IPS DF 19.7 (cell line): ENCODE measurements at places on chromosomes 2 and 18.
A peak's percentile ranks its signal among the peaks of the same experiment; 100 is the strongest.

DNA sequence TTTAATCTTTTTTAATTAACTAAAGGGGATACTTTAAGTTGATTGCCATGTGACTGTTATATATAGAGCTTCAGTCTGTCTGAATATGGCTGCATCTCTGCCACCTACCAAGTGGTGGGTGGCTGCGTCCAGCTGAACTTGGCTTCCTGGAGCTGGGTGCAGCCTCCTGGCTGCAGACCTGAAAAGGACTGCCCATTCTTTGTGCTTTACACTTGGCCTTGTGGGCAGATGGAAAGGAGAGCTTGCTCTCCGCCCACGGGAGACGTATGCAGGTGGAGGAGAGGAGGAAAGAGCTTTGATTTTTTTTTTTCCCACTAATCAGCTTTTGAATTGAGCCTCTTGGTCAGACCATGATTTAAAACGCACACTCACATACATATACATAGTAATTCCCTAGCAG is 34.7 kb downstream of the NCK2 start:
- no peak for DNase-seq

- no peak for DNase-seq
Observed at GRCh38 chr2:28546242-28546641, 50.4 kb downstream of the PLB1 start.

DNA sequence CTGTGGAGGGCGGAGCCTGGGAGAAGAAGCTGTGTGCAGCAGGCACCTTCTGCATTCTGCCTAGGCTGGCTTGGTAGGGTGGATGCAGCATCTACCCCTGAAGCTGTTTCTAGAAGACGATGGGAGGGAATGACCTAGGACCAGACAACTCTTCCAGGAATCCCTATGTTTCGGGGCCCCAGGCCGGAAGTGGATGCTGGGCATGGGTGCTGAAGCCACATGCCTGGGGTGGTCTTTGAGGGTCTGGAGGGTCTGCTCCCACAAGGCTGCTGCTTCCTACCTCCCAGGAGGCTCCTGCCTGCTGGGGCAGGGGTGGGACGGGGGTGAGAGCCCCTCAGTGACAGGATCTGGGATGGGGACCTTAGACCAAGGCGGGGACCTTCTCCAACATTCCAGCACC is 61.0 kb downstream of the CIB4 start:
- DNase-seq = no peak

GRCh38 chr2:231348704-231349373 is 46.7 kb upstream of the B3GNT7 start:
- DNase-seq = no peak

- DNase-seq = no peak
Observed at GRCh38 chr2:234954551-234954992, 2.8 kb downstream of the SH3BP4 start.

- no peak for DNase-seq
Observed at GRCh38 chr2:84498150-84498799, 18.0 kb upstream of the DNAH6 start.

- no peak for DNase-seq
Observed at GRCh38 chr18:2494921-2495320, 76.4 kb downstream of the METTL4 start.

DNA sequence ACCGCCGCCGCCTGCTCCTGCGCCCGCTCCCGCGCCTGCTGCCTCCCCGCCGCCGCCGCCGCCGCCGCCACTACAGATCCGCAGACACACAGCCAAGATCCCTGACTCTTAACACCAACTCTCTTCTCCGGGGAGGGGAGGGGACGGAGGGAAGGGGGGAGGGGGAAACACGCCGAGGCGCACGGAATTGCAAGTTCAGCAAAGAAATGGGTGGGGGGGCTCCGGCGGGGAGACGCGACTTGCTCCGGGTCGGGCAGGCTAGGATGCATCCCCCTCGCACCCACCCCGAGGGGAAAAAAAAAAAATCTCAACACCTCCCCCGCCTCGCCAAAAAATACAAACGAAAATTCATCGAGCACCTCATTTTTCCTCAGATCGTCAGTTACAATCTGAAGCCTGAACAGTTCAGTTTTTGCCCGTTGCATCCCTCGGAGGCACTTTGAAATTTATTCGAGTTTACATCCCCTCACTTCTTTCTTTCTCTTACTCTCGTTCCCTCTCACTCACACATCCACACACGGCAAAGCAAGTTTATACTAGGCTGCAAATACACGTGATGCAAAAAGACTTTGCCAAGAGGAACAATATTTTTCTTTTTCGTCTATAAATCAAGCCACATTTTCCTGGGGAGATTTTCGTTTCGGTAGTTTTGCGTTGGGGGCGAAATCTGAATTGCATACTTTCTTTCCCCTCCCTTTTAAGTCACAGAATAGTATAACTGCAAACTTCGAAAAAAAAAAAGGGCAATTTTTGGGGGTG is at the start of gene TCF4:
Gene TCF4 (minus strand): TSS at position 82 of the 759 bp plus-strand sequence. CDS start 1,076 bp downstream, outside the sequence.
- peak; percentile 47 for DNase-seq

GRCh38 chr18:48229552-48229981 is 179.6 kb downstream of the ZBTB7C start:
- no peak for DNase-seq

- DNase-seq = no peak
Observed at GRCh38 chr2:85680707-85681371, 12.8 kb upstream of the SFTPB start.

- no peak for DNase-seq
Observed at GRCh38 chr2:160402501-160402900, 91.1 kb downstream of the RBMS1 start.

DNA sequence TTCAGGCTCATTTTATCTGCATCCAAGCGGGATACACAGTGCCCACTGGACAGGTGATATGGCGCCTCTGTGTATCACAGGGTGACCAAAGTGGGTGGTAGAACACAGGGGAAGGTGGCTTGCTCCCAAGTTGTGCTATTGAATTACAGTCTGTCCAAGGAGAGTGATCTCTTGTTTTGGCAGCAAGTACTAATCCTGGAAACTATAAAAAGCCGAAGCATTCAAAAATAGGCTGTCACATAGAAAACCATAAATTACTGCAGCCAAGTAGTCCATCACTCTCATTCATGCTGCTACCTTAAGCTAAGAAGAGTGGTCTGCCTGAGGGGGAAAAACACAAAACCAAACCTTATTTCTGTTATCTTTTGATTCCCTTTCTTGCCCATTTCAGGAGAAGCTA is 237.1 kb upstream of the POU3F3 start:
- no peak for DNase-seq

- DNase-seq = no peak
Observed at GRCh38 chr18:8526332-8526731, 82.9 kb upstream of the RAB12 start.

GRCh38 chr2:75592888-75593287 is 32.1 kb upstream of the EVA1A start:
- no peak for DNase-seq
